ENCODE measurements at places on chromosomes 1 and 21. TPM values are rescaled to one million over a fixed set of nuclear protein-coding genes. Genes with fewer than 3 reads are reported as not detected.

GRCh38 chr1:119739150-119739549 lies 27.4 kb downstream of the PHGDH start:
- DNase-seq = no peak

DNA sequence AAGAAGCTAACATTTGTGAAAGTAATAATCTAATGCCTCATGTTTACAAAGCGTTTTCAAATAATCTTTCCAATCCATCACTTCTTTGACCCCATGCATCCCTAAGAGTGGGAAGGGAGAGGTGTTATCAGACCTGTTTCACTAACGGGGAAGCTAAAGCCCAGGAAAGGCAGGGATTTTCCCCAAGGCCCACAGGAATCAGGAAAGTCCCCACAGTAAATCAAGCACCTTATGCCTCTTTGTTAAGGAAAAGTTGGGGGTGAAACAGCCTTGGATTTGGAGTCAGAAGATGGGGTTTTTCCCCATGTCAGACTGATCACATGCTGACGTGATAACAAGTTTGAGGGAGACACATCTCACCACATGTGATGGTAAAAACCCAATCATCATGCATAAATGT lies 20.0 kb upstream of the ANGPTL7 start:
- peak; percentile 51 for DNase-seq

GRCh38 chr1:230153641-230154296 lies 86.7 kb downstream of the GALNT2 start:
- DNase-seq = no peak

- peak; percentile 44 for DNase-seq
Measured at GRCh38 chr1:210232511-210233215, at the start of gene SERTAD4. Gene SERTAD4, plus strand, starts transcription at chr1:210232796. Its CDS starts 5,165 bp downstream, at chr1:210237961.

DNA sequence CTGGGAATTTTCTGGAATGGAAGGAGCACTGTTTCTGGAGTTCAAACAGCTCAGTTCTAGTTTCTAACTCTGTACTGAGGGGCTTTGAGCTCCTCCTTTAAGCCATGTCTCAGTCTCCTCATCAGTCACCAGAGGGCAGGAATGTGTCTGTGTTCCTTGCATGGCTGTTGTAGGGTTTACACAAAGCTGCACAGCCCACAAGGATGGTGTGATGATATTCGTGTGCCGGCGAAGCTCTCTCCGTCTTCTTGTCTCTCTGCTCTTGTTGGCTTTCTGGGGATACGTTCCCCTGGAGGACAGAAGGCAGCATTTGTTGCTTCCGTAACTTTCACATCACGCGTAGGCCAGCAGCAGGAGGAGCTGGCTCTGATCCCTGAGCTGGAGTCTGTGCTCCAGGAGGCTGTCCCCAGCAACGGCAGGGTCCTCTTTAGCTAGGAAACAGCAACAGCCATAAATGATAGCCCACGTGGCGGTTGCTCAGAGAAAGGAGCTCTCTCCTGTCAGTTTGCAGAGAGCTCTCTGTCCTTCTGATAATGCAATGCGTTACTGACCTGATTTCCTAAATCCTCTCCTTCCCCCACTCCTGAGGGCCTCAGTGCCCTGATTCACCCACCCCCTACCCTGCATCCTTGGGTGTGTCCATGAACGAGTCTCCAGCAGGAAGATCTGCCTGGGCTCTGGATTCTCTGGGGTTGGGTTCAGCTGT lies 189.2 kb upstream of the VAMP3 start:
- no peak for DNase-seq

DNA sequence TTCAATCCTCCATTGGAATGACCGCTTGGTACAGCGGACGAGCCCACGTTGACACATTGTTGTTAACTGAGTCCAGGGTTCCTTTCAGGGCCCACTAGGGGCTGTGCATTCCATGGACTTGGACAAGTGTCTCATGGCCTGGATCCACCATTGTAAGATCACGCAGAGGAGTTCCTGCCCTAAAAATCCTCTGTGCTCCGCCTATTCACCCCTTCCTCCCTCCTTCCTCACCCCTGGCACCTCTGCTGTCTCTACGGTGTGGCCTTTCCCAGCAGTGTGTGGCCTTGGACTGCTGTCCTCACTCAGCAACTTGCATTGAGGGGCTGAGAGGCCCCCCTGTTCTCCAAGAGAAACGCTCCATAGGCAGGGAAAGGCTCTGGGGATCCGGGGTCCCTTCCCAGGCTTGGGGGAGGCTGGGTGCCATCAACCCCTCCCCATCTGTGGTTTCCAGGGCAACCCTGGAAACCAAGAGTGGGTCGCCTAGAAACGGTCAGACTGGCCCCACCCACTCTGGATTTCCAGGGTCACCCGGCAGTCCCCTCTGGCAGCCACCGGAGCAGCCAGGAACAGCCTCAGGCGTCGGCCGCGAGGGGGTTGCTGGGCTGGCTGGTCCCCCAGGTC lies 50.9 kb downstream of the MEGF6 start:
- no peak for DNase-seq

- DNase-seq = no peak
Measured at GRCh38 chr1:225770561-225771248, 6.9 kb upstream of the SRP9 start.

GRCh38 chr1:89363196-89363595 lies 663 bp upstream of the GBP6 start:
- no peak for DNase-seq

- DNase-seq = no peak
Measured at GRCh38 chr1:45340816-45341466, 701 bp upstream of the MUTYH start.

GRCh38 chr1:117059334-117059677 lies 820 bp upstream of the TTF2 start:
- peak; percentile 43 for DNase-seq

DNA sequence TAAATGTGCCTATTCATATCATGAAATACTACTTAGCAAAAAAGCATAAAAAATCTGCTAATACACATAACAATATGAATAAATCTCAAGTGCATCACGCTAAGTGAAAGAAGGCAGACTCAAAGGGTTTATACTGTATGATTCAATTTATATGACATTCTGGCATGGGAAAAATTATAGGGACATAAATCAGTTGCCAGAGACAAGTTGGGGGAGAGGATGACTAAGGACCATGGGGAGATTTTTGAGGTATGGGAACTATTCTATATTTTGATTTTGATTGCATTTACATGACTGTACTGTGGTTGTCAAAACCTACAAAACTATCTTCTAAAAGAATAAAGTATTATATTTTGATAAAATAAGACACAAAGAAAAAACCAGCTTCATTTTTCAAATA lies 650.3 kb upstream of the NR5A2 start:
- no peak for DNase-seq

DNA sequence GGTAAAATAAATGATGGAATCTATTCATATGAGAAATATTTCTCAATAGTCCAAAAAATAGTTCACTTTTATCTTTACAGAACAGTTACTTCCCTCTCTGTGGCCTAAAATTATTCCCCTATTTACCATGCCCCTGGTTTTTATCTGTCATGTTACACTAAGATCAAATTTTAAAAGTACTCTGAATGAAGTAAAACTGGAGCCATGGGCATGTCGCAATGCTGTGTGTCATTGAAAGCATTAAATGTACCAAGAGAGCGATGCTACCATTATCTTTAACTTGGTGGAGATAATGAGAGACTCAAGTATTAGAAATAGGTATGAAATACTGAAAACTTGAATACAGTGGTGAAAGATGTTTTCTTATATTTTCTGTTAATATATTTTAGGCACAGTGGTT lies 146.2 kb downstream of the KCNT2 start:
- no peak for DNase-seq

- no peak for DNase-seq
Measured at GRCh38 chr21:36980280-36981048, 14.0 kb upstream of the HLCS start.

DNA sequence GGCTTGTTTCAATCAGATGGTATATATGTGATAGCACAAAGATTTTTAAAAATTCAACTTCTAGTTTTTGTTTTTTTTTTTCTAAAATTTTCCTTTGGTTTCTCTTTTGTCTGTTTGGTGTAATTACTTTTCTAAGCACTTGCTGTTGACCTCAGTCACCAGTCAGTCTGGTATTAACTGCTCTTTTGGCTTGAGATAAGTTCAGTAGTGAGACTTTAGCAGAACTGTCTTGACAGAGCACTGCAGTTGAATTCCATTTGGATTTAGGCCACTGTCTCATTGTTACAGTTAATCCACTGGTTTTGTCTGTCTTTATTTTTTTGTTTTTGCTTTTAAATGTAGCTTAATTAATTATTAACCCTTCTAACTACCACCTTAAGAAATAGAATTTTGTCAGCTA lies 36.2 kb downstream of the OSBPL9 start:
- DNase-seq = no peak

GRCh38 chr1:56931211-56931610 lies 34.6 kb downstream of the C8B start:
- DNase-seq = no peak

DNA sequence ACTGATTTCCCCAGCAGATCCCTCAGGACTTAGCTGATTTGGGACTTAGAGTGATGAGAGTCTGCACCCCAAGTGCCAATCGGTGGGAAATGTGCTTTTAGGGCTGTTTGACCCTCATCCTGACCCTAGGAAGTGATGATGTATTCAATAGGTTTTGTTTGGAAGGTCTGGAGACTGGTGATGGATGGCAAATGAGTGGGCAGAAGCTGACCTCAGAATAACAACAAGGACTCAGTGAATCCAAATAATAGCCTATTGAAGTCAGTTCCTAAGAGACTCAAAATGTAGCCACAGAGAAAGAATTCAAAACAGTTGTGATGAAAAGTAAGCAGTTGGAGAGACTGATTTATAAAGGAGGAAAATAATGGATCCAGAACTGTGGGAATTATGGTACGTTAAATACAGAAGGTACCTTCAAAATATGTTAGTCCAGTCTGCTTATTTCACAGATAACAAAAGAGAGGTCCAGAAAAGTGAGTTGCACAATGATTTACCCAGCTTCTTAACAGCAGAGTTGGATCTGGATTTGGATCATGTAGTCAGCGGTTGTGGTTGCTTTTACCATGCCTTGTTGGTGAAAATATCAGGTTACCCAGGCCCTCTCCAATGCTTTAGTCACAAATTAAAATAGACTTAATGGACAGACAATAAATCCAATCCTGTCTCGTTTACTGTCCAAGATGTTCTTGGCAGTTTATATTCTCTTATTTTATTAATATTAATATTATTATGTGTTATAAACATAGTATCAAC lies 123.0 kb upstream of the PTBP2 start:
- DNase-seq = no peak

GRCh38 chr1:67645495-67646144 lies 39.4 kb upstream of the GADD45A start:
- no peak for DNase-seq

DNA sequence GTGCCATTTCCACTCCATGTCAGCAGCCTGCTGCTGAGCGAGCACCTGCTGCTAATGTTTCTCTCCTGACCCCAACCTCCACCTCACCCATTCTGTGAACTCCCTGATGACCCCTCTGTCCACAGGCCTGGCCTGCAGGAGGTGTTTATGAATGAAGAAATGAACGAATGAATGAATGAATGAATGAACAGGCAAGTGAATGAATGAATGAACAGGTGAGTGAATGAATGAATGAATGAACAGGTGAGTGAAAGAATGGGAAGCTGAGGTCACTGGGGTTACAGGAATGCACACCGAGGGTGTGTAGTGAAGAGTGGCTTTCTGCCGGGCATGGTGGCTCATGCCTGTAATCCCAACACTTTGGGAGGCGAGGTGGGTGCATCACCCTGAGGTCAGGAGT lies 173.4 kb downstream of the IGSF21 start:
- DNase-seq = no peak

GRCh38 chr1:8061210-8061609 lies 35.1 kb upstream of the ERRFI1 start:
- DNase-seq = peak; percentile 86

GRCh38 chr1:7783178-7783711 lies 846 bp upstream of the PER3 start:
- peak; percentile 54 for DNase-seq

Gene PLPP3
- total RNA-seq = 2.8 TPM

- no peak for DNase-seq
Measured at GRCh38 chr1:197813741-197814140, 38.5 kb upstream of the DENND1B start.

DNA sequence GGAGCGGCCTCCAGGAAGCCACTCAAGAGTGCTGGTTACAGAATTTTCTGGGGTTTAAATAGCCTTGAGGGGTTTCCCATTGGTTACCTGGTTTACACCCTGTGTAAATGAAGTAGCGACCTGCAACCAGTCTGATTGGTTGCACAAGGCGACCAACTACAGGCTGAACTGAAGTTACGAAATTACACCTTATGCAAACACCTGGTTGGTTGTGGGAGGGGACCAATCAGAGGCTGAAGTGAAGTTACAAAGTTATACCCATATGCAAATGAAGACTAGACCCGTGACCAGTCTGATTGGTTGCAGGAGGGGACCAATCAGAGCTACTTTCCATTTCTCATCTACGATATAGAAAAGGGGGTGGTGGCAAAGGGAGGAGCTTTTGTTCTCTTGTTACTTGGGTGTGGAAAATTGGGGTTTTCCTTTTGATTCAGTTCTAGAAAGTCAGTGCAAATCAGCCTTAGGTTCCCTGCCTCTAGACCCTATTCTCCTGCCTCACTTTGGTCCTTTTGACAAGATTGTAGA lies 22.2 kb upstream of the C1orf174 start:
- DNase-seq = no peak

Gene NPPA
- not detected for total RNA-seq

GRCh38 chr1:163083690-163084089 lies 14.5 kb downstream of the RGS4 start:
- DNase-seq = peak; percentile 76

- peak; percentile 62 for DNase-seq
Measured at GRCh38 chr1:199758626-199759255, 268.8 kb upstream of the NR5A2 start.

- DNase-seq = peak; percentile 91
Measured at GRCh38 chr1:198657550-198658064, 18.8 kb downstream of the PTPRC start.

DNA sequence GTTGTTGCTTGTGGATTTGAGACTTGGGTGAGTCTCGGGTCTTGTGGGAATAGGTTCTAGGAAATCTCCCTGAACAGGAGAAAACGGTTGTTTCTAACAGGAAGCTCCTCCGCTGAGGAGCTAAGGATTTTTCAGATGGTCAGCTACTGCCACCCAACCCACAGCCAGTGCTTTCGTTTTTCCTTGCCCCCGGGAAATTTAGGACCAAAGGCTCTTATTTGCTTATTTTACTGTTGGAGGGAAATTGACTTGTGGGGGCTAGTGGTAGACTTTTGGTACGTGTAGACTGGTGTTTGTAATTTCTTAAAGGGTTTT lies 792 bp downstream of the SNX7 start:
- peak; percentile 33 for DNase-seq

Gene CASZ1
- total RNA-seq = 1.1 TPM

DNA sequence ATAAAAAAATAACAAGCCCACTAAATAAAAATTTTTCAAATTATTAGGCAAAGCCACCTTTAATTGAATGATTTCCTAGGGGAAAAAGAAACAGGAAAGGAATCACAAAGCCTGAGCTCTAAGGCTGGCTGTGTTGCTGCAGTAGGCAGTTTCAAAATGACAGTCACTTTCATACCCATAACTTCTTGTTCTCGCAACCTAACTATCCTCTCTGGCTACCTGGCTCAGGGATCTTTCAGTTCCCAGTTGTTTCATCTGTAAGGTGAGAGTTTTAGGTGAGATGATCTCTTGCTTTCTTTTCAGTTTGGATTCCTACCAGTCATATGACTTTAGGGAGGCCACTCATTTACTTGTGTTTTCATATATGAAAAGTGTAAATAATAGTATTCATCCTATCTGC lies 226.1 kb downstream of the ASTN1 start:
- no peak for DNase-seq

- DNase-seq = no peak
Measured at GRCh38 chr1:31739346-31739745, 24.8 kb downstream of the ADGRB2 start.

Gene SPATA45
- total RNA-seq = not detected
